ENCODE measurements at places on chromosomes 12 and 14.
A peak's percentile ranks its signal among the peaks of the same experiment; 100 is the strongest.

DNA sequence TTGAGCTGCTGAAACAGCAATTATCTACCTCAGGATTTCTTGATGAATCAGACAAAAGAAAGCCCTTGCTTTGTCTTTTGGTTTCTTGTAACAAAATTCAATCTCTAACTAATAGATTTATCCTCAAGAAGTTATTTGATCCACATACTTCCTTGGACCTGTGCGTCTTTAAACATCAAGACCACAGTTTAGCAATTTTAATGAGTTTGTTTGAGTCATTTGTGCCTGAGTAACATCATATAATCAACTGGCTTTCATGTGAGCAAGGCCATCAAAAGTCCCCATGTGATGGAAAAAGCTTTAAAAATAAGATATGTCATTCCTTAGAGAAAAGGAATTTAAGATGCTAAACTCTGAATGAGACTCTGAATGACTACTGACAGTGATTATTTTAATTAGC lies 52.3 kb downstream of the KCNC2 start:
- no peak for DNase-seq
- no peaks in the 10 kb centered on the region for H3K4me1 ChIP-seq
- H3K4me3 ChIP-seq: no peak overlapping the region
- H3K27ac ChIP-seq: no peak overlapping the region

DNA sequence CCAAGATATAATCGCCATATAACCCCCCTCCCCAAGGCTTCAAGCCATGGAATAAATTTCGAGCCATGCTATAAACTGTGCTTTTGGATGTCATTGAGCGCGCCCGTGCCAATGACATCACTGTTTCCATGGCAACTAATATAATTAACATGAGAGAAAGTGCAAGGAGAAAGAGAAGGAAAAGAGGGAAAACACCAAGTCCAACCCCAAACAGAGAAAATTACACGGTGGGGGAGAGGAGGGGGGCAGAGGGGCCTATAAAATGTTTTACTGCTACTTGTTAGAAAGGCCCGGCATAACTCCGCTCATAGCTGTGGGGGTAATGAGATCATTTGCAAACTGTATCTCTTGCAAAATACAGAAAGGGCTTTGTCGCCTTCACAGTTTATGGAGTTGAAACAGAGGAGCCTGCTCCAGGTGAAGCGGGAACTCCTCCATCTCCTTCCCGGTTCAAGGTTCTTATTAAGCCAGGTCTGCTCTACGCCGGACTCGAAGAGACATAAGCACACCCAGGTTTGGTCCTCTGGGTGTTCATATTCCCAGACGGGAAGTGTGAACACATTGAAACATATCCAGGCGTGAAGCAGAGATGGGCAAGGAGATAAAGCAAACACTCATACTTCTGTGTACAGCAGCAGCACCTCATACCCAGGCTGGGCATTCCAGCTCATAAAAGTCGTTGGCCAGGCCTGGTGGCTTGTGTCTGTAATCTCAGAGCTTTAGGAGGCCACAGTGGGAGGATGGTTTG lies 99.1 kb upstream of the MAP1LC3B2 start:
- H3K4me3 ChIP-seq: no peak overlapping the region
- H3K4me1 ChIP-seq: peaks cover 2% of the 10 kb centered on the region
- H3K36me3 ChIP-seq: no peaks in the 10 kb centered on the region
- DNase-seq: no peak
- no peaks in the 10 kb centered on the region for H3K27me3 ChIP-seq

- no peak for DNase-seq
- H3K4me1 ChIP-seq: 0 out of 2 replicates have a peak, but pooled peaks cover 3% of the 10 kb centered on the region
- no peaks in the 10 kb centered on the region for H3K27me3 ChIP-seq
Observed at GRCh38 chr14:92883066-92883465, 39.9 kb upstream of the CHGA start.

DNA sequence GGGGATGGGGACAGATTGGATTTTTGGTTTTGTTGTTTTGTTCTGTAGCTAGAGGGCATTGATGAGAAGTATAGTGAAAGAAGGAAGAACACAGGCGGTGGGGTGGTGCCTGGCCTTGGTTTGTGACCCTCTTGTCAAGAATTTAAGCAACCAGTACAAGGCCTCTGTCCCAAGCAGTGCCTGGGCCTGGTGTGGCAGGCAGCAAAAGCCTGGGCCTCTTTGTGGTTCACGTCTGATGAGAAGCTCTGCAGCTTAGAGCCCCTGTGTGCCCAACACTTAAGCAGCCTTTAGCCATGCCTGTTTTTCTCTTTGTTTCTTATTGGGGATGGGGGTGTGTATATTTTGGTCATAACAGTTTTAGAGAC lies 98.0 kb downstream of the PPP2R5C start:
- no peak overlapping the region for H3K4me3 ChIP-seq
- no peak for DNase-seq

- H3K4me1 ChIP-seq: no peaks in the 10 kb centered on the region
- H3K27me3 ChIP-seq: no peaks in the 10 kb centered on the region
- no peaks in the 10 kb centered on the region for H3K36me3 ChIP-seq
- H3K27ac ChIP-seq: no peak overlapping the region
- no peak overlapping the region for H3K4me3 ChIP-seq
- no peak for DNase-seq
Observed at GRCh38 chr12:130480231-130480630, 142.5 kb downstream of the PIWIL1 start.

GRCh38 chr12:870378-870777 lies 79.1 kb downstream of the RAD52 start:
- peaks cover 11% of the 10 kb centered on the region for H3K36me3 ChIP-seq
- H3K4me1 ChIP-seq: no peaks in the 10 kb centered on the region
- H3K27ac ChIP-seq: no peak overlapping the region
- H3K27me3 ChIP-seq: no peaks in the 10 kb centered on the region
- DNase-seq: no peak

DNA sequence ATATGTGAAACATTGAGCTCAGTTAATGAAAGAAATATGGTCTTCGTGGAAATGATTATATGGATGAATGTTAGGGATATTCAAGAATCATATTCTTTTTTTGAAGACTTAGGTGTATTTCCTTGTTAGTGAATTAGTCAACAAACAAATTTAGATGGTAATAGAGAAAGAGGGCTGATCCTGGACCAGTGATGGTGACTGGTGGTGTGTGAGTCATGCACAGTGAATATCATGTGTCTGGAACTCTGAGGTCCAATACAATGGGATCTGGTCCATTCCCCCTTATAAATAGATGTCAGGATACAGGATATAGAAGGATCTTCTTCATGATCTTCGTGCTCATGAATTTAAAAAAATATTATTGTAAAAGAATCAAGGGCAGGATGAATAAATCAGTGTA lies 64.4 kb upstream of the RTL1 start:
- H3K4me1 ChIP-seq: no peaks in the 10 kb centered on the region
- no peak overlapping the region for H3K27ac ChIP-seq
- no peaks in the 10 kb centered on the region for H3K36me3 ChIP-seq
- no peaks in the 10 kb centered on the region for H3K27me3 ChIP-seq
- no peak for DNase-seq
- no peak overlapping the region for H3K4me3 ChIP-seq

- no peaks in the 10 kb centered on the region for H3K36me3 ChIP-seq
- H3K4me3 ChIP-seq: no peak overlapping the region
- H3K4me1 ChIP-seq: no peaks in the 10 kb centered on the region
Observed at GRCh38 chr14:72311116-72311515, 378.9 kb downstream of the RGS6 start.

DNA sequence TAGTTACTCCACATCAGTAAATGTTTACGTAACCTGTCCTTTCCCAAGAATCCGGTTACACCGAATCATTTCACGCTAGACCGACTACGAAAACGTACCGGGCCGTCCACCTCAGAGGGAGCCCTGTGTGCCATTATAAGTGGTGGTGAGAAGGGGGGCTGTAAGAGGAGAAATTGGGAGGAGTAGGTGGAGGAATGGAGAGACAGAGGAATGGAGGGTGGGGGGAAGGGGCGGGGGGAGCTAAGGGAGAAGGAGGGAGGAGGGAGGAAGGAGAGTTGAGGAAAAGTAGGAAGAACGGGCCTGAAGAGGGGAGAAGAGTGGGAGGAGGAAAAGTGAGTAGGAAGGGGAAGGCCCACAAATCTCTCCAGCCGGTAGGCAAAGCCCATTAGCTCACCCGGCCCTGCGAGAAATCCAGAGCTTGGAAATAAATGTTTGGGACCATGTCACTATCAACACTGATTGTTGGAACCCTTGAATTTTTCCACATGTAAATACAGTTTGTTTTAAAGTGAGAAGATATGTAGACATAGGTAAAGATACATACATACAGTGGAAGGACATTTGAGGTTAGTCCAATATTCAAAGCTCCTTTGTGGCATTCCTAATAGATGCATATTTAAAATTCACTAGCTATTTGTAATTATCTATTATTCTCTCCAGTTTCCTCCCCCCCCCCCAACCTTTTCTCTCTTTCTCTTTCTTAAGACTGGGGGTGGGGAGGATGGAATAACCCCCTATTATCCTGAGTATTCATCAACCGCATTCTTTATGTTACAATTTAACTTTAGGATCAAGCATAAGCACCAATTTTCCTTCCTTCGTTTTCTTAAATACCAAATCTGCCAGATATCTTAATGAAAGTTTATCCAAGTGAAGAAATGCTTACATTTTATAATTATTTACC lies 2.1 kb upstream of the FOXG1 start:
- peaks cover 65% of the 10 kb centered on the region for H3K27me3 ChIP-seq
- peaks cover 3% of the 10 kb centered on the region for H3K4me1 ChIP-seq
- DNase-seq: no peak
- no peak overlapping the region for H3K27ac ChIP-seq
- H3K36me3 ChIP-seq: no peaks in the 10 kb centered on the region

DNA sequence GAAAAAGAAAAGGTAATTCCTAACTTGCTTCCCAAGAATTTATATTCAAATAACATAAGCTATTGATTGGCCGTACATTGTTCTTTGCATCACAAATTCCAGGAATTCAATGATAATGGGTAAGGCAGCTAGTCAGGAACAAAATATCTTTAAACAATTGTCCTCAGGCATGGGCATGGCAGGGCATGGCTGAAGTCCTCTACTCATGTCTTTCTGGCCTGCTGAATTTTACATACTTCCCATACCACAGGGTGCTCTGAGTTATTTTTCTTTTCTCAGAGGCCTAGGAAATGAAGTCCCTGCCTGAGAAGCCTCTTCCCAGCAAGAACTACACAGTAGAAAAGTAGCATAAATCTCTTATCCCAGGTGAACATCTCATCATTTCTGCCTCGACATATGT lies 15.1 kb upstream of the DRAM1 start:
- H3K4me3 ChIP-seq: no peak overlapping the region
- no peak overlapping the region for H3K27ac ChIP-seq
- peaks cover 3% of the 10 kb centered on the region for H3K4me1 ChIP-seq
- no peak for DNase-seq
- no peaks in the 10 kb centered on the region for H3K27me3 ChIP-seq

GRCh38 chr12:104747330-104747729 lies 210.8 kb downstream of the SLC41A2 start:
- H3K4me1 ChIP-seq: peaks cover 1% of the 10 kb centered on the region
- H3K27ac ChIP-seq: no peak overlapping the region
- no peaks in the 10 kb centered on the region for H3K36me3 ChIP-seq

DNA sequence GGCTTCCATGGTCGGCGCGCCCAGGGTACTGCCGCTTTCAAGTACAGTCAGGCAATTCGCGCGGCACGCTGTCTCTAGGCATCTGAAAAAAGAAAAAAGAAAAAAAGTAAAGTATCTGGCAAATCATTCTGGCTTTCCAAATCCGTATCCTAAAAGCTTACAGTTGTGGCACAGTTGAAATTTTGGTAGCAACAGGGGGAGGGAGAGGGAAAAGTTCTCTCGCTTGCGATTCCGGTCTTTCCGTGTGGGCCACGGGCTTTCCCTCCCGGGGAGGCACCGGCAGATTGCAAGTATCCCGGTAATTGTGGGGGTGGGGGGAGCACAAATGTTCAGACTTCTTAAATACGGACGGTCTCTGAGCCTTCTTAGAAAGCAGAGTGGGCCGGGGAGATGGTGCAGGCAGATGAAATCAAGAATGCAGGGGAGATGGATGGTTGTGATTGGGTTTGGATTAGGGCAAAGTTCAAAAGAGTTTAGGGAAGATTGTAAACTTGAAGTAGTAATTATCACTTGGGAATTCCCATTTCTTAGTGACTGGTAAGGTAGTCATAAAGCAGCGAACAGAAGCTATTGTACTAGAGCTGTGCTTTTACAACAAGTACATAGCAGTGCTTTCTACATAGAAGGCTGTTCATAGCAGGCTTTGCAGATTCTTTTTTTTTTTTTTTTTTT lies 1.2 kb downstream of the SOCS2 start:
- H3K27me3 ChIP-seq: peaks cover 8% of the 10 kb centered on the region
- no peak overlapping the region for H3K27ac ChIP-seq
- H3K36me3 ChIP-seq: no peaks in the 10 kb centered on the region
- DNase-seq: no peak
- H3K4me3 ChIP-seq: peak overlapping the region; percentile 62

DNA sequence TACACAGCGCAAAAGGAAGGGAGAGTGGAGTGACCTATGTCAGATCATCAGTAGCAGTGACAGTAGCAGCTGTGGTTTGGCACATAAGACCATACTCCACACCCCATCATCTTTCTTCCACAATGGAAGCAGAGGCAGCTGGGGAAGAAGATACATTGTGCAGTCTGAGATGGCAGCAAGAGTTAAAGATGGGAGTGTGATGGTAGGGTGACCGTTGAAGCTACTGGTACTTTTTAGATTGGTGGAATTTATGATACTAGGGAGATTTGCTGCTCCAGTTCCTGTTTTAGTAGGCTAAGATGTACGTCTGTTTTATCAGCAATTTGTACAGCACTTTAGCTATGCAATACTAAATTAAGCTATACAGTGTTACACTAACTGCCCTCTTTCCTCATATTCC lies 291.0 kb downstream of the FUT8 start:
- H3K36me3 ChIP-seq: no peaks in the 10 kb centered on the region
- no peak overlapping the region for H3K4me3 ChIP-seq
- DNase-seq: no peak
- H3K4me1 ChIP-seq: no peaks in the 10 kb centered on the region
- H3K27ac ChIP-seq: no peak overlapping the region
- H3K27me3 ChIP-seq: no peaks in the 10 kb centered on the region

- no peaks in the 10 kb centered on the region for H3K27me3 ChIP-seq
- no peak for DNase-seq
- no peak overlapping the region for H3K4me3 ChIP-seq
- no peaks in the 10 kb centered on the region for H3K36me3 ChIP-seq
- H3K27ac ChIP-seq: no peak overlapping the region
Observed at GRCh38 chr12:92593734-92594402, 108.9 kb upstream of the PLEKHG7 start.

DNA sequence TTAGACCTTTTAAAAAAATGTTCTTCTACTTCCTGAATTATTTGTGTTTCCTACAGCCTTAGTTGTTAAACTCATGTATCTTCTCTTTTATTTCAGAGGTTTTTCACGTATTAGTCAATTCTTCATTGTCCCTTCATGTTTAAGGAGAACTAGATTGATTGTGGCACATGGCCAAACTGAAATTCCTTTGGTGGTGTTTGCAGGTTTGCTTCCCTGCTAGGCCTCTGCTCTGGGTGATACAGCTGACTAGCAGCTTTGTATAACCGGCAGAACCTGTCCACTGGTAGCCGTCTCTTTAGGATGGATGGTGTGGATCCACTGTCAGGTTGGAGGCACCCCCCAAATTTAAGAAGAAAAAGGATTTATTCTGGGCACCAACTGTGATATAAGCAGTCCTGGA lies 262.1 kb downstream of the FBXL14 start:
- H3K36me3 ChIP-seq: no peaks in the 10 kb centered on the region
- no peak overlapping the region for H3K4me3 ChIP-seq
- no peaks in the 10 kb centered on the region for H3K4me1 ChIP-seq
- no peak overlapping the region for H3K27ac ChIP-seq
- H3K27me3 ChIP-seq: no peaks in the 10 kb centered on the region

GRCh38 chr12:47023311-47023710 lies 56.1 kb upstream of the PCED1B start:
- no peaks in the 10 kb centered on the region for H3K27me3 ChIP-seq
- H3K36me3 ChIP-seq: no peaks in the 10 kb centered on the region
- no peak for DNase-seq
- H3K27ac ChIP-seq: no peak overlapping the region
- H3K4me3 ChIP-seq: no peak overlapping the region
- no peaks in the 10 kb centered on the region for H3K4me1 ChIP-seq
